ENCODE measurements at places on chromosomes 1 and 21.

DNA sequence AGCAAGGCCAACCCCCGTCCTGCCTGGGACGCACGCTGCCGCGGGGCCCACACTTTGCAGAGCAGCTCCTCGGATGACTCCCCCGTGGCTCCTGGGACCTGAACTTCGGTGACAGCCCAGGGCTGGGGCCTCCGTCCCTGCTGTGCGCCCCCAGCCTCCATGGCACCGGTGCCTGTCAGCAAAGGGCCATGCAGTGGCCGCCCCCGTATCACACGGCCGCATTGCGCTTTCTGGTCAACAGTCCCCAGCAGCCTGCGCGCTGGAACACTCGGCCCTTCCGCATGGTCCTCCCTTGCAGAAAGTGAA lies 18.0 kb downstream of the NADK start:
- DNase-seq = no peak

DNA sequence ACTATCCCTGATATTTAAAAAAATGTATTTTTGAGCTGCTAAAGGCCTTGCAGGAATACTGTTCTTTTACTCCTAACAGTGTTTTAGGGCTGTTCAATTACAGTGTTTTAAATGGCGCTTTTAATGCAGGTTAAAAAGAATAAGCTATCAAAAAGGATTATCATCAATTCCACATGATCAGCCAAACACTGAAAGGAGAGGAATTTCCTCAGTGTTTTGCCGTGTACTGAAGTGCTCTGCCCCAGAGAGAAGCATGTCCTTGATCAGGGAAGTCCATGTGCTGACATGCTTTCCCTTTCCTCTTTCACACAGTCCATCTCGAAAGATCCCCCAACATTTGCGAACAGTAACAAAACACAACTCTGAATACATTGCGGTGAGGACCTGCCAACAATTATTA lies 3.3 kb downstream of the CFAP298 start:
- DNase-seq = no peak

DNA sequence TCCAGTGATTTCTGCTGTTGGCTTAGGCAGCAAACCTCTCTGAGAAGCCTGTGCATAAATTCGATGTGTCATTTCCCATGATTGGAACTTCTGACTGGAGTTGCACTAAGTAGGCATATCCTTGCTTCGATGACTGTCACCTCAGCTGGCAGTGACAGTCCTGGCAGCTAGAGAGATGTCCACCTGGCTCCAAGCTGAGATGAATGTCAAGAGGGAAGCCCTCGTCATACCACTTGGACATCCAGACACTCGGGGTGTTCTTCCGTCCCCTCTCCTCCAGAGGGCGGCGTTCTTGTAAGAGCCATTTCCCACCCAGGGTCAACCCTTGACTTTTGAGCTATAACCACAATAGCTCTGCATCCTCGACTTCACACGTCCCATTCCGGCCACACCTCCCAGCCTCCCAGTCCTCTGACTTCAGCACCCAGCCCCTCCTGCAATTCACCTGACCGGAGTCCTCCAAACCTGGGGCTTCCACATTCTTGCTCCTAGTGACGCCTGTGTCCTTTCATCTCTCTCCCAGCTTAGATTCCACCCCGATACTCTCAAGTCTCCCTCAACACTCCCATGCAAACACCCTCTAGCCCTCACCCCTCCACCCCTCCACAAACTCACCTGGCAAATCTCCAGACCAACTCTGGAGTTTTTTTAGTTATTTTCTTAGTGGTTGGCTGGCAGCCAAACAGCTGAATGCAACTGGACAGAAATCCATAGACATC lies 17.3 kb downstream of the CA6 start:
- peak; percentile 46 for DNase-seq

- DNase-seq = peak; percentile 2
Observed at GRCh38 chr1:213564215-213564659, 423.5 kb upstream of the PROX1 start.

DNA sequence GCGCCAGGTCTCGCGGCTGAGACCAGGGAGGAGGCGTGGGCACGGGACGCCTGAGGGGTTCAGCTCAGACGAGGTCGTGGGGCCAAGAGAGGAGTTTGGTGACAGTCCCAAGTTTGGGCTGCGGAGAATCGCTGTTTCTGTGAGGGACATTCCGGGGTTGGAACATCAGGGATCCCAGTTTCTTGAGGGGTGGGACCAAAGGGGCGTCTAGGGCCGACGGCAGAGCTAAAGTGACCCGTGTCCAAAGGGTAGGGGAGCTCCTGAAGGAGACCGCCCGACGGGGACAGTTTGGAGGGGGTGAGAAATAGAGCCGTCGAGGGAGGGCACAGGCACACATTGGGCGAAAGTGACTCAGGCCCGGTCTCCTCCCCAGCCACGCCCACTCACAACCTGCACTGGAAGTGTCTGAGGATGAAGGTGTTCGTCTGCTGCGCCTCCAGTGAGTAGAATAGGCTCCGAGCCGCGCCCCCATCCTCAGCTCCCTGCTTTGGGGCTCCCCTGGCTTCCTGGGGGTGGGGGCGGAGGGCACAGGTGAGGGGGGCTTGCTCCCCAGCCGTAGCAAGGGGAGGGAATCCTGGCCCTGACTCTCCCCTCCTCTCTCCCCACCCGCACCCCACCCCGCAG lies 7.0 kb downstream of the EFNA3 start:
- no peak for DNase-seq

- peak; percentile 6 for DNase-seq
Observed at GRCh38 chr1:67060811-67061218, 6.9 kb upstream of the SLC35D1 start.

- DNase-seq = no peak
Observed at GRCh38 chr1:171142416-171143385, 42.4 kb upstream of the FMO2 start.
